ENCODE measurements at places on chromosomes 6 and 20. TPM values are rescaled to one million over a fixed set of nuclear protein-coding genes. Genes with fewer than 3 reads are reported as not detected.

The WTAP gene
- 115 TPM for total RNA-seq

The MAS1 gene
- total RNA-seq, result not detected

The ARHGAP18 gene
- total RNA-seq, result 112 TPM

The CST2 gene
- total RNA-seq, result not detected

The XKR7 gene
- not detected for total RNA-seq

The ANGPT4 gene
- total RNA-seq, result 0.05 TPM

The SLCO4A1 gene
- total RNA-seq, result 34.8 TPM

The SLC22A2 gene
- total RNA-seq, result 1.2 TPM

The F13A1 gene
- not detected for total RNA-seq

The PKIB gene
- total RNA-seq, result 4.1 TPM

The VEGFA gene
- total RNA-seq, result 35.2 TPM

Measured in A172 (cell line).